ENCODE measurements at places on chromosomes 12 and 14.

DNA sequence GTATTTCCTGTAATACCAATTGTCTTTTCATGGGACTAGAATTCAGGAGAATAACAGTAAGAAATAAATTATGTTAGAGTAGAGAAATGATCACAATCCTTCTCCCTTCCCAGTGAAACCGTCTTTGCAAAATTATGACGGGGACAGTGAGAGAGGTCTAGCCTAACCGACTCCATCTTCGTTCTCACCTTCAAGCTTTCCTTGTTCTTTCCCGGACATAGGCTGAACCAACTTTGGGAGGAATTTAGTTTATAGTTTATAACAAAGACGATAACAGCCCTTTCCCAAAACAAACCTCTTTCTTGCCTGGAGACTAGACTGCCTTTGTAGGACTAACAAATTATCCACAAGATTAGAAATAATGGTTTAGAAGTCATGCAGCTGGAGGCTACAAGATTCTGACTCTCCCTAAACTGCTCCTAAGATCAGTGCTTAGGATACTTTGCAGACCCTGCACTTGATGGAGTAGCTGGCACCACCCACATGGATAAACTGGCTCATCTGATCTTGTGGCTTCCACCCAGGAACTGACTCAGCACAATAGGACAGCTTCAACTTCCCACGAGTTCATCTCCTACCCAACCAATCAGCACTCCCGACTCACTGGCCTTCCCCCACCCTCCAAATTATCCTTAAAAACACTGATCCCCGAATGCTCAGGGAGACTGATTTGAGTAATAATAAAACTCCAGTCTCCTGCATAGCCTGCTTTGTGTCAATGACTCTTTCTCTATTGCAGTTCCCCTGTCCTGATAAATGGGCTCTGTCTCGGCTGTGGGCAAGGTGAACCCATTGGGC, 521.2 kb upstream of the TBX3 start:
- peak; percentile 25 for DNase-seq

DNA sequence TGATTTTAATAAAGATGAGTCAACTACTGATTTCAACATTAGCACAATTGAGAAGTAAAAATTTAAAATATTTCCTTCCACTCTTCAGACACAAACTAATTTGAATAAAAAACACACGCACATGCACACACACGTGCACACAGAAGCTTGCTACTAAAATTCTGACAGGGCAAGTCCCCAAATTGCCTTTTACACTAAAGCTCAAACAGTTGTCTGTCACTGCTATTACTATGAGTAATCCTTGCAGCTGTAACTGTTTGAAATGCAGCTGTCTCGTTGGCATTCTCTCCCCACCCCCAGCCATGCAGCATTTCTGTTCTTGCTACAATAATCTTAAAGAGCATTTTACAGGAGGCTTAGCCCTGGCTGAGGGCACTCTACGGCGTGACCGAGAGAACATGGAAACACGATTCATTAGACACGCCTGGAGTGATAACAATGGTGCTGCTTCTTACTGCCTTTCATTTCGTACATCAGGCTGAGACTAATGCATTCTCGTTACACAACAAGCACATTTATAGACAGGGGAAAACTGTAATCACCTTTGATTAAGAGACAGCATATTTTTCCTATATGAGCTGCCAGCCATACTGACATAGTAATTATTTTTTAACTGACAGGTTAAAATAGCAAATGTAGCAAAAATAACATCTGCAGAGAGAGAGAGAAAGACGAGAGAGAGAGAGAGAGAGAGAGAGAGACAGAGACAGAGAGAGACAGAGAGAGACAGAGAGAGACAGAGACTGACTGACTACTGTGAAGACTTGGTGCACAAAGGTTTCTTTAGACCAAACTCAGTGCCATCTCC, 153.8 kb downstream of the MED13L start:
- peak; percentile 71 for DNase-seq

GRCh38 chr12:71973687-71974086, 35.0 kb downstream of the TPH2 start:
- no peak for DNase-seq

GRCh38 chr12:126182619-126183236, 1117.5 kb downstream of the AACS start:
- DNase-seq: no peak

GRCh38 chr12:118013283-118013682, 3.2 kb upstream of the RFC5 start:
- no peak for DNase-seq

DNA sequence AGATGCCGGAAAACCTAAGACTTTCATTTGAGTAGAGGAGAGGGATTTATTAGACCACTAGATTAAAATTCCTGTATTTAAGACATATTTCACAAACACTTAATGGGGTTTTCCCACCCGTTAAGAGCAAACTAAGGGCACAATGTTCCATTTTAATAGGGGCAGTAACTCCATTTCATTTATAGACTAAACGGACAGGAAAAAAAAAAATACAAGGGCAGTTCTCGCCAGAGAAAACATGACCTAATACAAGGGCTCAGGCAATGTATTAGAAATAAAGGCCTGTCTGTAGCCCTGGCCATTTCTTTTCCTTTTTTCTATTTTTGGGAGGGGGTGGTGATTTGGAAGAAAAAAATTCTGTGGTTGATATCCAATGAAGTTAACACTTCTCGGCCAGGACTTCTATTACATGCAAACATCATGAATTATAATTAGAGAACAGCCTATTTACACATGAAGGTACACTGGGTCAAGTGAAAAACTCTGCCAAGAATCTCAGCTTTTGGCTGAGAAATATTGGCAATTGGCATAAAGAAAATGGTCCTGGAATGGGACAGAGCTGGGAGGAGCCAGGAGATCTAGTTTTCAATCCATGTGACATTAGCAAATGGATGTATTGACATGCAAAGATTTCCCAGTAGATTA, 641.1 kb upstream of the TBX3 start:
- DNase-seq: no peak

DNA sequence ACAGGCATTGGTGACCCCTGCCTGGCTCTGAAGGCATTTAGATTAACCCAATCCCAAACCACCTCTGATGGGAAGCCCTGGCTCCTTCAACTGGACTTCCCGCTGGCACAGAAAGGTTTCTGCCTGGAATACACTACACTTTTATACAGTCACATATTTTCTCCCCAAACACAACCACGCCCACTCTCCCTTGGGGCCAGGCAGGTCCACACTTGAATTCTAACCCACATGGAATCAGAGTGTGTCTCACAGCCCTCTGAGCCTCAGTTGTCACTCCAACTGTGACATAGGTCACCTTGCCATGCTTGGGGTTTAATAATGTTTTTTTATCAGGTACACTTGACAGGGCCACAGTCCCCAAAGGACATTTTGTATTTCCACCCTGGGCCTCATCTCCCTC, 368.6 kb downstream of the BCL11B start:
- no peak for DNase-seq

DNA sequence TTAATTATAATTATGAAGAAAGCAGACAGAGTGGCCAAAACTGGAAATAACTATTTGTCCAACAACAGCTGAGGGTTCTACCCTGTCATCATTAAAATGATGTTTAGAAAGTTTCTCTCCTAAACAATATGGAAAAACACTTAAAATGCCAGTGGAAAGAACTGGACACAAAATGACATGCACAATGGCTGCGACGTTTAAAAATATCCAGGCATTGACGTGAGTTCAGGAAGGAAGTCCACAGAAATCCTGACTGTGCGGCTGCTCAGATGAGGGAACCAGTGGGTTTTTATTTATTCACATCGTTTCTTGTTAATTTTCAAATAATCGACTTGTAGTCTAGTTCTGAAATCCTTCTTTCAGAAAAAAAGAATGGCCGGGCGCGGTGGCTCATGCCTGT, 58.3 kb downstream of the CCNK start:
- no peak for DNase-seq

GRCh38 chr12:5480218-5480937, 48.5 kb downstream of the NTF3 start:
- DNase-seq: no peak

- DNase-seq: no peak
Observed at GRCh38 chr12:61525331-61525730, 734.9 kb upstream of the USP15 start.

DNA sequence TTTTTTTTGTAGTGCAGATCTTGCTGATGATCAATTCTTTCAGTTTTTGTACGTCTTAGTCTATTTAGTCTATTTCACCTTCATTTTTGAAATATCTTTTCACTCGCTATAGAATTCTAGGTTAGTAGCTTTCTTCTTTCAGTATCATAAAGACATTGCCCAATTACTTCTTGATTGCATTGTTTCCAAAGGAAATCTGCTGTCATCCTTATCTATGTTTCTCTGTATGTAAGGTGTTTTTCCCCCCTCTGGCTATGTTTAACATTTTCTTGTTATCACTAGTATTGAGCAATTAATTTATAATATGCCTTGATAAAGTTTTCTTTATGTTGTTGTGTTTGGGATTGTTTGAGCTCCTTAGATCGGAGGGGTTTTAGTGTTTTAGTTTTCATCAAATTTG, 171.9 kb downstream of the BMP4 start:
- DNase-seq: no peak

GRCh38 chr12:95193139-95193538, 24.1 kb downstream of the FGD6 start:
- DNase-seq: no peak

GRCh38 chr12:89414851-89415250, 62.5 kb upstream of the DUSP6 start:
- no peak for DNase-seq
